Iris pigment epithelial cell (primary cell): ENCODE measurements at places on chromosomes 2 and 18.

- peak; percentile 42 for DNase-seq
Measured at GRCh38 chr2:11582862-11583752, 49.3 kb downstream of the GREB1 start.

GRCh38 chr2:200338692-200339091 is 32.2 kb downstream of the SPATS2L start:
- no peak for DNase-seq

DNA sequence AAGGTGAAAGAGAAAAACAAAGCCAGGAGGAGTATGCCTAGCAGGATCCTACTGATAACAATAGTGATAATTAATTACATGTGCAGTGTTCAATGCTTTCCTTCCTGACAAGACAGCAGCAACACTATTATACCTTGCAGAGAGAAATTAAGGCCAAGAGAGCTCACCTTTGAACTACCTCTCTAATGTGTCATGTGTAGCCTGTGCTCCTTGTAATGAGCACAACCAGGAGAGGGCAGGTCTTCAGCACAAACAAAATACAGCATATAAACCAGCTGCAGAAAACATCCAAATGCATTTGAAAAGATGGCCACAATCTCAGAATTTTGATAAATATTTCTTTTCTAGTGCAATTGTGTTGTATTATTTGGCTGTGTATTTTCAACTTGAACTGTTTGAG is 1425.7 kb downstream of the DSC3 start:
- no peak for DNase-seq

DNA sequence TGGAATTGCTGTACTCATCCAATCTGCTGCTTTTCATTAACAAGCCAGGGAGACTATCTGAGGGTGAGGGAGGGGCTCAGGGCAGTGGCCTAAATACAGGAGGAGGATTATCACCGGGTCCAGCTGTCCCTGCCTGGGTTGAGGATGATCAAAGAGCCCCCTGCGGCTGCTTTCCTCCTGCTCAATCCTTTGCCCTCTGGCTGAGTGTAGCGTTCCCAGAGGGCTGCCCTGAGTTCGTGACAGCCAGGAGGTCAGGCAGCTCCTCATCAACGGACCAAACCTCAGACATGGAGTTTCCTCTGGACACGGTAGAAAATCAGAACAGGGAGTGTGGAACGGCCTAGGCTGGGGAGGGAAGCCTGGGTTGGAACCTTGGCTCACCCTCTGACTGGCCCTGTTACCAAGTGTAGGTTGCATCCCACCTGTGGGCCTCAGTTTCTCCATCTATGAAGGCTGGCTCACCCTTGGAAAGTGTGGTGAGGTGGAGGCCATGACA is 23.5 kb downstream of the CIB4 start:
- no peak for DNase-seq

- DNase-seq: no peak
Measured at GRCh38 chr18:24791751-24792545, 331.5 kb downstream of the HRH4 start.

DNA sequence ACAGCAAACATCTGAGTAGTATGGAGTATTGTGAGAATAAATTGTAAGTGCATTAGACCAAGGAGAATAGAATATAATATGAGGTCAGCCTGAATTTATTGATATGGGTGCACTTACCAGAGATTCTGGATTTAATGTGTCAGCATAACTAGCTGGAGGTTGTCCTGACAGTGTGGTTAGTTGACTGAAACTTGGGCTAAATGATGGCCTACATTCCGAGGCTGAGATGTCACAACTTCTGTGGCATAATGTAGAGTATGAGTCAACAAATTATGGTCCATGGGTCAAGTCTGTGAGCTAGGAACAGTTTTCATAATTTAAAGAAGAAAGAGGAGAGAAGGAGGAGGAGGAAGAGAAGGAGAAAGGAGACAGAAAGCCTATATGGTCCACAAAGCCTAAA is 127.6 kb downstream of the QPCT start:
- peak; percentile 88 for DNase-seq

GRCh38 chr18:58438958-58439300 is 190.0 kb downstream of the ALPK2 start:
- no peak for DNase-seq

- peak; percentile 80 for DNase-seq
Measured at GRCh38 chr2:191478799-191479679, 198.9 kb upstream of the NABP1 start.

- DNase-seq: no peak
Measured at GRCh38 chr2:218891275-218892135, 10.9 kb downstream of the WNT10A start.

GRCh38 chr2:83055376-83056010 is 1403.6 kb downstream of the SUCLG1 start:
- peak; percentile 93 for DNase-seq

- DNase-seq: no peak
Measured at GRCh38 chr2:137846993-137847392, 117.3 kb upstream of the HNMT start.

GRCh38 chr2:192286093-192286701 is 91.5 kb upstream of the TMEFF2 start:
- peak; percentile 70 for DNase-seq

DNA sequence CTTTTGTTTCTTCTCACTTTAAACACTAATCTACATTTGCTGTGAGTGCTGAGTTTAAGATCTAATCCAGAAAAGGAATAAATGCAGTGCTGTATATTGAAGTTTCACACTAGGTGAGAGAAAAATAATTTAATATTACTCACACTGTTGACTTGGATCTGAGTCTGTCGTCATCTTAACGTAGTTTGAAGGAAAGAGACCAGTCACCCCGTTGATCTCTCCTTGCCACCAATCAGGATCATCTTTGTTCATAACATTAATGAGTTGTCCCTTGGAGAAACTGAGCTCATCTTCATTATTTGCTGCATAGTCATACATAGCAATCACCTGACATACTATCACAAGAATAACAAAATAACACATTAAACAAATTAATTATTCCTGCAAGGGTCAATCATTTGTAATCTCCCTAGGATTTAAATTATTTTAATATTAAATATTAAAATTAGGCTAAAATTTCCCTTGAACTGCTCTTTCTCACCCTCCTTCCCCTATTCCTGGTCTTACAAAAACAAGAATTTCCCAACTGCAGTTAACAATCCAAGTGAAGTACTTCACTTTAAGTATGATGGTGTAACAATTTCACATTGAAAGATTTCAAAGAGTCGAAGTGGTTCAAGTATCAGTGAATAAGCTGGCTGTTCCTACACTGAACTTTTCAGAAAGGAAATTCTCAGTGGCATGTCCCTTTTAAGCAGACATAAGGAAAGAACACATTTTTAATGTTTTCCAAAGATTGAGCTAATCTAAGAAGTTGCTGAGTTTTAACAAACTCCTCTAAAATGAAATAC is 71.3 kb downstream of the FAM228A start:
- peak; percentile 52 for DNase-seq

- DNase-seq: no peak
Measured at GRCh38 chr2:158716121-158716791, 78.9 kb upstream of the DAPL1 start.

- DNase-seq: no peak
Measured at GRCh38 chr2:236844711-236845110, 241.0 kb upstream of the COPS8 start.

- DNase-seq: peak; percentile 91
Measured at GRCh38 chr2:12169721-12170120, 423.3 kb downstream of the LPIN1 start.

GRCh38 chr2:237219826-237220225 is 134.1 kb downstream of the COPS8 start:
- DNase-seq: no peak

- DNase-seq: no peak
Measured at GRCh38 chr2:72716601-72717000, 109.2 kb downstream of the EXOC6B start.

DNA sequence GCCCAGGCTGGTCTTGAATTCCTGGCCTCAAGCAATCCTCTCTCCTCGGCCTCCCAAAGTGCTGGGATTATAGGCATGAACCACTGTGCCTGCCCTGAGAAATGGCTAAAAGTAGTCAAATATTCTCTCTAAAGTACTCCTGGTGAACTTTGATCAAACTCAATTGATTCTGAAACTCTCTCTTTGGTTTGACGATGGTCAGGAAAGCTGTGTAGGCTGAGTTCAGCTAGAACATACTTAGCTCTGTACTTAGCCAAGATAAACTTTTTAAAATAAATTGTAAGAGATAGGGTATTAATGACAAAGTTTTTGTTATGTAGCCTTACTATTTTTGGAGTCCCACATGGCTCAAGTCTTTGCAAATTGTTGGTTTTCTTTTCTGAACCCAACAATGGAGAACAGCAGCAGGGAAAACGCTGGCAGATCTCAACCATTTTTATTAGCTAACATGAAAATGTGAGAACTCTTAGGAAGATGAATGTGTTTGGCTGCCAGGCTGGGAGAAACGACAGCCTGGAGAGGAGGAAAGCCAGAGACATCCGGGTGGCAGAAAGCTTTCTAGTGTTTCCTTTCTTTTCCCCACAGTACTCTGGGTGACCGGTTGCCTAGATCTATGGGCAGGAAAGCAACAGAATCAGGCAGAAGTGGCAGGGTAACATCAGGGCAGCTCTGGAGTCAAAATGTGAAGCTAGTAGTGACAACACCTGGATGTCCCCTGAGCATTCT is 193.0 kb upstream of the LHCGR start:
- no peak for DNase-seq

GRCh38 chr2:178282075-178282815 is 87.9 kb downstream of the OSBPL6 start:
- DNase-seq: peak; percentile 89

GRCh38 chr2:160368988-160369930 is 124.3 kb downstream of the RBMS1 start:
- peak; percentile 79 for DNase-seq

GRCh38 chr2:241500016-241500415 is 8.4 kb downstream of the STK25 start:
- DNase-seq: no peak
